ENCODE measurements at places on chromosomes 4 and X.

- no peak for DNase-seq
Measured at GRCh38 chr4:187304133-187304532, 580.5 kb upstream of the FAT1 start.

GRCh38 chrX:87310780-87311179, 206.8 kb upstream of the KLHL4 start:
- no peak for DNase-seq

DNA sequence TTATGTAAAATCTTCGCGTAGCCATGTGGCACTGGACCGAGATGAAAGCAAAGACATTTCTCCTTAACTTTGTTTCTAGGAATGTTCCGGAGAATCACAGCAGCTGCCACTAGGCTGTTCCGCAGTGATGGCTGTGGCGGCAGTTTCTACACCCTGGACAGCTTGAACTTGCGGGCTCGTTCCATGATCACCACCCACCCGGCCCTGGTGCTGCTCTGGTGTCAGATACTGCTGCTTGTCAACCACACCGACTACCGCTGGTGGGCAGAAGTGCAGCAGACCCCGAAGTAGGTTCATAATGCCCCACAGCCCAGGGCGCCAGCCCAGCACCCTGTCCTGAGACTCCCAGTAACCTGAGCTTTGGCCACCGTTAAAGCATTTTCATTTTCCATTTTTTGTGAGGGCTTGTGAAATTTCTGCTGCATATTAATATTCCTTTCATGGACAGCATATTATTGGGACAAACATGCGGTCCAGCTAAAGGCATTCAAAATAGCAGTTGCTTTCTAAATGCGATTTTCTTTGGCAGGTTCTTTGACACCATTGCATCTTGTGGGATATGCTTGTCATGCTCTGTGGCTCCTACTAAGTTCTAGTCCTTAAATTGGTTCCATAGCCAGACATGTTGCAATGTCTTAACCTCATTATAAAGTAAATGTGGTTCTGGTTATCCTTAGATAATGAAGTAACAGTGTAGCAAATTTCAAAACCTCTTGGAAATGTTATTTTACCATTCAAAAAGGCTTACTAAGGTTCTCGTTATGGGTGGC, 49.1 kb upstream of the MSANTD1 start:
- DNase-seq = peak; percentile 30

GRCh38 chr4:48960988-48961635, 25.0 kb upstream of the CWH43 start:
- DNase-seq = no peak

DNA sequence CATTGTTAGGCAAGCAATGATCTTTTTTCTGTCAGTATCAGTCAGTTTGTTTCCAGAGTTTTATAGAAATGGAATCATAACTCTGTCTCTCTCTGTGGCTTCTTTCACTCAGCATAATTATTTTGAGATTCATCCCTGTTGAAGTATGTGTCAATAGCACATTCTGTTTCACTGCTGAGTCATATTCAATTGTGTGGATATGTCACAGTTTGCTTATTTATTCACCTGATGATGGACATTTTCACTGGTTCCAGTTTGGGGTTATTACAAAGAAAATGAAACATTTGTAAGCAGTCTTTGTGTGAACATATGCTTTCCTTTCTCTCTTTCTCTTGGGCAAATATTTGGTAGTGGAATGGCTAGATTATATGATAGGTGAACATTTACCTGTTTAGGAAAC, 10.2 kb upstream of the ZNF718 start:
- no peak for DNase-seq

All from fibroblast of upper back skin (primary cell).